NCI-H1694 treated with DMSO at 0.1 percent for 48 hours (cell line): ENCODE measurements at places on chromosomes 7 and 10.

- peak; percentile 49 for DNase-seq
Observed at GRCh38 chr10:101481256-101481655, 106.8 kb downstream of the POLL start.

GRCh38 chr7:110522061-110522760 is 568.7 kb upstream of the LRRN3 start:
- DNase-seq: peak; percentile 97

- DNase-seq: no peak
Observed at GRCh38 chr7:46198701-46199100, 277.6 kb upstream of the IGFBP3 start.

DNA sequence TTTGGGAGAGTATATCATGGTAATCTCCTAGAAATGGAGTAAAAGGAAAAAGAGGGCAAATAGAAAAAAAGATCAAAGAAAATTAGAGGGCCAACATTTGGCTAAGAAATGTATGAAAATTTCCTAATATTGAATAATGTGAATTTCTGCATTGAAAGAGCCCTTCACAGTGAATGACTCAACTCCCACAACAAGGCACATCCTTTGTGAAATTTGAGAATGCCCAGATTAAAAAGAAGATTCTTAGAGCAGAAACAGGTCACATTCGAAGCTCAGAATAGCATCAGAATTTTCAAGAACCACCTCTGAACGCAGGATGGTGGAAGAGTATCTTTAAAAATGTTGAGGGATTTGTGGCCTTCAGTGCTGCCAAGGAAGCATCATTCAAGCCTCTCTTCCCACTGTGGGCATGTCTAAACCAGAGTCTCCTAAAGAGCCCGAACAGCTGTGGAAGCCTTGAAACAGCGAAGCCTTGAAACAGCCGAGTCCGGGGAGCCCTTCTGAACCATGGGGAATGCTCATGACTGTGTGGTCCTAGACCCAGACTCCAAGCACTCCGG is 43.6 kb downstream of the GUSB start:
- no peak for DNase-seq

- DNase-seq: no peak
Observed at GRCh38 chr7:22548313-22548712, 48.3 kb upstream of the STEAP1B start.

DNA sequence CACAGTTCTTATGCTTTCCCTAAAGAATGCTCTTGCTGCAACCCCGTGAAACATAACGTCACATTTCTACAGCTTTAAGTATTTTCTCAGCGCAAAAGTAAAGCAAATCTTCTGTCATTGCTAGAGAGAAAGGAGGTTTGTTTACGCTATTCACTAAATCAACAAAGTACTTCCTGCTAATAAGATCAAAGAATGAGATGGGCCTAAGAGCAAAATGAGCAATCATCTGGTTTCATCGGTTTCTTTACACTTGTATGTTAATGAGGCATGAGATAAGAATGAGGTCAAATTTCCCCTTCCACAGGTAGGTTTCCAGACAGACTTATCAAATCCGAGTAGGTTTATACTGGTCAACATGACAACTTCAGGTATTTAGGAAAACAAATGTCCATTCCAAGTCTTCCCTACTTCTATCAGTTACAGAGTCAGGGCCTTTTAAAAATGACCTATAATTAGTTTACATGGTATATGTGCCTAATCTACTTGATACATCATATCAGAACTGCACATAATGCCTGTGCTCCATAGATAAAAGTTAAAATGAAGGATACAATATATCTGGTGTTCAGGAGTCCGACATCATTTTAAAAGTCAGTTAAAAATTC is 8.4 kb downstream of the USP6NL start:
- DNase-seq: no peak

- no peak for DNase-seq
Observed at GRCh38 chr7:66732439-66732838, 8.1 kb upstream of the RABGEF1 start.

- DNase-seq: no peak
Observed at GRCh38 chr7:121530227-121531174, 134.4 kb upstream of the FAM3C start.

- DNase-seq: no peak
Observed at GRCh38 chr10:27490807-27491206, 13.3 kb upstream of the RAB18 start.

DNA sequence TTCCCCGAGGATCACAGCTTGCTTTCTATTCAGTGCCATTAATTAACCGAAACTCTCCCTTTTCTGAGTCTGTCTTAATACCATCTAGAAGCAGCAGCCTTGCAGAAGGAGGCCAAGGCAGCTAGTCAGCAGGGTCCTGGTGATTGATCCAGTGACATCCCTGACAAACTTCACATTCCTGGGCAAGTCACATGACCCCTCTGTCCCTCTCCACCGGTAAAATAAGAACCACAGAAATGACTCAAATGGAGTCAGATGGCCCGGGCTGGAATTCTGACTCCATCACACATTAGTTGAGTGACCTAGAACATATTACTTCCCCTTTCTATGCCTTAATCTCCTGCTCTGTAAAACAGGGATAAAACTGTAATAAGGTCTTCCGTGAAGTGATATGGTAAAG is 17.2 kb upstream of the ACSL5 start:
- DNase-seq: no peak

GRCh38 chr10:5038101-5038500 is 34.4 kb upstream of the AKR1C2 start:
- DNase-seq: no peak

- DNase-seq: no peak
Observed at GRCh38 chr10:72276013-72276387, 2.3 kb downstream of the DDIT4 start.

DNA sequence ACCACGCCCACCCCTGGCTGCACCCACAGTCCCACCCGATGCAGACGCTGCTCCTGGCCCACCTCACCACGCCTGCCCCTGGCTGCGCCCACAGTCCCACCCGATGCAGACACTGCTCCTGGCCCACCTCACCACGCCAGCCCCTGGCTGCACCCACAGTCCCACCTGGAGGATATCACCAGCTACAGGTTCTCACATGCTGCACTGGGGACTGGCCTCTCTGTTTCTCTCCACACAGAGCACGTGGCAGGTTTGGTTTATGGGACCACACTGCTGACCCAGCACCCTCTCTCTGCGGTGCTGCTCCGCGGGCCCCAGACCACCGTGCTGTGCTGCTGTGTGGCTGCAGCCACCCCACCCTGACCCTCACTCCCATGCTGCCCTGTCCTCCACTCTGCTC is 120.9 kb downstream of the VIPR2 start:
- DNase-seq: no peak

- peak; percentile 6 for DNase-seq
Observed at GRCh38 chr7:102287111-102287980, 678 bp downstream of the SH2B2 start.

GRCh38 chr7:102222445-102222844 is 64.2 kb upstream of the SH2B2 start:
- DNase-seq: no peak

GRCh38 chr10:57898231-57898630 is 369.5 kb downstream of the IPMK start:
- no peak for DNase-seq

- DNase-seq: no peak
Observed at GRCh38 chr10:21843645-21844044, 159.9 kb downstream of the DNAJC1 start.

- no peak for DNase-seq
Observed at GRCh38 chr7:45186261-45186813, 28.7 kb downstream of the RAMP3 start.

DNA sequence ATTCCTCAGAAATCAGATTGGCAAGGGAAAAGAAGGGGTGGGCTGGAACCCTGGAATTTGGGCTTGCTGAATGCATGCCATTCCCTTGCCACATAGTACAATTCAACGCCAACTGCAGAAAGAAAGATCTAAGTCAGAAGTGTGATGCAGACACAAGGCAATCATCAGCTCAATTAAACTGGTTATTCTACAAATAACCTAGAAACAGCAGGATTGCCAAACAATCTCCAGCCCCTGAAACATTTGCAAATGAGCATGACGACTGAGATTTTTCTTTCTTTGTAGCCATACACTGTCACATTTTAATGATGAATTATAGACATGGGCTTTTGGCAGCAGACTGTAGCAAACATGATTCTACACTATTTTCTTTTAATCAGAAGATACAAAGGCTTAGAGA is 16.5 kb upstream of the CREB5 start:
- no peak for DNase-seq

DNA sequence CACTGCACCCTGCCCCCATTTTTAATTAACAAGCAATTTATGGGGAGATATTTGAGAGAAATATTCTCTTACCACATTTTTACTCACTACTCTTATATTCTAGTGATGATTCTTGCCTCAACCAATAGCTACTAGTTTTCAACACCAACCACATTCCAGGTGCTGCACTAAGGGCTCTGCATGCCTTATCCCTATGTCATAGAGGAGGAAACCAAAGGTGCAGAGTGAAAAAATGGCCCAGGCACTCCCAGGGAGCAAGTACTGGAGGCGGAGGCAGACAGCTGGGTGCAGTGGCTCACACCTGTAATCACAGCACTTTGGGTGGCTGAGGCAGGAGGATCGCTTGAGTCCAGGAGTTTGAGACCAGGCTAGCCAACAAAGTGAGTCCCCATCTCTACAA is 35.5 kb upstream of the TPST1 start:
- no peak for DNase-seq

DNA sequence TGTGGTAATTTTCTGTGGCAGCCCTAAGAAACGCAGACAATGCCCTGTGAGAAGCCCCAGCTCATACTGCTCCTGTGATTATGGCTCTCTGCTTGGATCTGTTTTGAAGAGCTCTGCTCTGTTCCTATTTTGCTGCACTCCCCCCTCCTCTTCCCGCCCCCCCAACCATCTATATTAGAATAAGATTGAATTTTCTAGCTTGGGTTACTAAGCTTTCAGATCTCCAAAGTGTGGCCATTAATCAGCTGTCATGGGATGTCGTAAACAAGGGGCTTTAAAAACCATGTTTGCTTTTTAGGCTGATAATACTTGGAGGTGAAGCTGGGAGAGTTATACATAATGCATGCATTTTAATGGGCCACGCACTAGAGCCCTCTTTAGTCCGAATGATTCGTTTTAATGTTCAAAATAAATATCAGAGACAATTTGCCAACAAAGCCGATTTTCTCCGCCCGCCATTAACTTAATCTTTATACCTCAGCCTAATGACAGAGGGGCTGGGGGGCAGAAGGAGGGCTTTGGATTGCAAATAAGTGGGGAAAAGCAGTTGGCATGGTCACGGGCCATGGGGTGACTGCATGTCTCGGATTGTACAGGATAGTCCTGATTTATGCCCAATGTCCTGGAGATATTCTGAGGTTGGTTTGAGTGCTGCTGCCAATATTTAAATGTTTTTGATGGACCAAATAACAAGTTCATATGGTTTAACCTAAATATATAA is 165.5 kb downstream of the RPS24 start:
- DNase-seq: no peak

DNA sequence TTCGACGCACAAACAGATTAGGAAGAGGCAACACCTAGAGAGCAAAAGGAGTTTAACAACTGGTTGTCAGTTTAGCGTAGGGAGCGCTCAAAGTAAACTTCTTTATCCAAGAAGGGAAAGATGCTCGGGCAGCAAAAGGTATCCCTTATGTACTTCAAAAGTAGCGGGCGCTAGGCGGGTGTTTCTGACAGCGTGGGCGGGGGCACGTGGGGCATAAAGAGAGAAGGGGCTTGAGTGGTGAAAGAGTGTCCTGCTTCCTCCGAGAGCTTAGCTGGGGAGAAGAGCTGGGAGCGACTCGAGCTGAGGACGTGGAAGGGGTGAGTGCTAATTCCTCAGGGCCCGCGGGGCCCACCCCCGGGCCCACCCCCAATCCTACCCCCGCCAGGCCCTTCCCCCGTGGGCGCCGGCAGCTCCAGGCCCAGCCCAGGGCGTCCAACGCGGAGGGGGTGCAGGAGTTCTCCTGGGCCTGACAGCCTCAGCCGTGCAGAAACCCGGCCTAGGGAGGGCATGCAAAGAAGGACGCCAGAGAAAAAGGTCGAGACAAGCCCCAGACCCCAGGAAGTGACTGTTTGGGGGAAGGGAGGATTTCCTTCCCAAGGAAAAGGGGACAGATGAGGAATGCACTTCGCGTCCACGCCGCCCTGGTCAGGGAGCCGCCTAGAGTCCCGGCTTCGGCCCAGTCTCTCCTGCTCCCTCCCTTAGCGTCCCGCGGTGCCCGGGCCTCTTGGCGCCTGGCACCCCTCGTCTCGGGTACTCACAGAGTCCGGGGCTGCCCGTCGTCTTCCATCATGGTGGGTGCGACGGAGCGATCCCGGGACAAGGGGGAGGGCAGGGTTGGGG is 868 bp downstream of the TIAL1 start:
- DNase-seq: no peak

DNA sequence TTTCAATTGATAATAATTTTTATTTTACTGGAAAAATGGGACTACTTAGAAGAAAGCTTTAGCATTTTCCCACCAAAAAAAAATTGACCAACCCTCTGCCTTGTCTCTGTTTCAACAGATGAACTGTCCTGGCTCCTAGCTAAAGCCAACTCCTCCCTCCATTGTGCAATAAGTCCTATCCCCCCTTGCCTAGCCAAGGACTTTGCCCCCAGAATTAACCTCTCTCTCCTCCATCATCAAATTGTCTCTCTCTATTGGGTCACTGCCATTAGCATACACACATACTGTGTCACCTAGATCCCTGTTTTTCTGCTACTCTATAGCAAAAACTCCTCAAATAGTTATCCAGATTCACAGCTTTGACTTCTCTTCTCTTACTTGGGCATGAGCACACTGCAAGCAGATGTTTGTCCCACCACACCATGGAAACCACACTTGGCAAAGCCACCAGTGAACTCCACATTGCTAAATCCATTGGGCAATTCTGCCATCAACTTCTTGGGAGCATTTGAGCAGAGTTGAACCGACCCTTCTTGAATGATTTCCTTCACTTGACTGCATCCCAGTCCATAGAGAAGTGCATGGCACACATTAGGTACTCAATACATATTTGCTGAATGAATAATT is 91.4 kb upstream of the NEBL start:
- no peak for DNase-seq

GRCh38 chr7:15490291-15490690 is 71.5 kb downstream of the AGMO start:
- no peak for DNase-seq

GRCh38 chr10:108597031-108597430 is 1326.3 kb downstream of the XPNPEP1 start:
- DNase-seq: no peak

- DNase-seq: no peak
Observed at GRCh38 chr7:17405786-17406185, 107.3 kb downstream of the AHR start.

- DNase-seq: no peak
Observed at GRCh38 chr7:88150033-88150432, 69.8 kb downstream of the SRI start.

DNA sequence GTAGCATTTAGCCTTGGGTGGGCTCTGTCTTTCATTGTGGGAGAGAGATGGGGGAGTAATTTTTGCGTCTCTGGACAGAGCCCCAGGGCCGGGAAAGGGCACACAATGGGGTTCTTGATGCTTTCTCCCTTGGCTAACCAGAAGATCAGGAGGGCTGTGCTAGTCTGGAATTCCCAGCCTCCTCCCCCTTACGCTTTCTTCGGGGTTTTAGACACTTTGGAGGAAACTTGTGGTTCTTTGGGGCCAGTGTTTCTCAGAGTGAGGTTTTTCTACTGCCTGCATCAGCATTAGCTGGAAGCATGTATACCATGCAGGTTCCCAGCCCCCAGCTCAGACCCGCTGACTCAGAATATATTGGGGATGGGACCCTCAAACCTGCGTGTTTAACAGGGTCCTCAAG is 7.0 kb downstream of the NEURL1 start:
- no peak for DNase-seq
